NCI-H1105 treated with DMSO at 0.1 percent for 48 hours (cell line): ENCODE measurements at places on chromosomes 1 and 21.
A peak's percentile ranks its signal among the peaks of the same experiment; 100 is the strongest.

DNA sequence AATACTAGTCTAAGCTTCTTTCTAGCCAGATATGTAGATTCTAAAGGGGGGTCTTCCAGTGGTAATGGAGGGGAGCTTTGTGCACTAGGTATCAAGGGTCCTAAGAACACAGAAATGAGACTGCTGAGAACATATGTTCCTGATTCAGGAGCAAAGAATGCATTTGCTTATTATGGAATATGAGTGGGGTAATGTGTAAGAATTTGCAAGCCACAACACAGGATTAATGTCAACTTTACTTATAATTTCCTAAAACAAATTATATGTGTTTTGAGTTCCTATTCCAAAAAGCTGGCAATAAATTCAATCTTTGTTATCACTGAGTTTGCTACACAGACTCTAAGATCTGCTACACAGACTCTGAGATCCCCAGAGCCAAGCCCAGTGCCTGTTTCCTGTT, 357.0 kb upstream of the PTBP2 start:
- DNase-seq = no peak

- DNase-seq = peak; percentile 90
Observed at GRCh38 chr1:159798893-159799292, 3.3 kb upstream of the FCRL6 start.

DNA sequence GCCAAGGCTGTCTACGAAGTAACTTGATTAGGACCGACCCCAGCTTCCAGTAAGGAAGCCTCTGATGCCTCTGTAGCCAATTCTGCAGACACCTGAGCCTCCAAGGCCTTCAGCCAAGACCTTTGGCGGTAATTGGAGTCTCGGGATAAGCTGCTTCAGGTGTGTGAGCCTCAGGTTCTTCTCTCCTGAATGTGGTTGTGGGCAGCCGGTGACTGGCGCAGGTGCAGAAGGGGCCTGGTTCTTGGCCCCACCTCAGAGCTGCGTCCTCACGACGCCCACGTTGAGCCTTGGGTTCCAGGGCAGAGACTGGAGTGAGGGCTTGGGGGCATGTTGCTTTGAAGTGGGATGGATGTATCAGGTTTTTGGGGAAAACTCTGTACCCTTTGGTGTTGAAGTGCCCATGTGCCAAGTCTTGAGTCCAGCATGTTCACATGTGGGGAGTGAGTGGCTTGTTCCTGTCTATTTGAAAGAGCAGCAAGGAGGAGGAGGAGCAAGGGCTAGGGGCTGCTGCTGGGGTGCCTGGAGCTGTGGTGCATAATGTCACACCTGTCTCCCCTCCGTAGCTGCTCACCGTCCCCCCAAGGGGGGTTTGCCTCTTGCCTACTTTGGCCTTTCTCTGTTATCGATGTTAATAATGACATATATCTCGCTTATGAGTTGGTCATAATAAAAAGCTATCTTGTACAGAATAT, 1.4 kb downstream of the PSEN2 start:
- DNase-seq = no peak

DNA sequence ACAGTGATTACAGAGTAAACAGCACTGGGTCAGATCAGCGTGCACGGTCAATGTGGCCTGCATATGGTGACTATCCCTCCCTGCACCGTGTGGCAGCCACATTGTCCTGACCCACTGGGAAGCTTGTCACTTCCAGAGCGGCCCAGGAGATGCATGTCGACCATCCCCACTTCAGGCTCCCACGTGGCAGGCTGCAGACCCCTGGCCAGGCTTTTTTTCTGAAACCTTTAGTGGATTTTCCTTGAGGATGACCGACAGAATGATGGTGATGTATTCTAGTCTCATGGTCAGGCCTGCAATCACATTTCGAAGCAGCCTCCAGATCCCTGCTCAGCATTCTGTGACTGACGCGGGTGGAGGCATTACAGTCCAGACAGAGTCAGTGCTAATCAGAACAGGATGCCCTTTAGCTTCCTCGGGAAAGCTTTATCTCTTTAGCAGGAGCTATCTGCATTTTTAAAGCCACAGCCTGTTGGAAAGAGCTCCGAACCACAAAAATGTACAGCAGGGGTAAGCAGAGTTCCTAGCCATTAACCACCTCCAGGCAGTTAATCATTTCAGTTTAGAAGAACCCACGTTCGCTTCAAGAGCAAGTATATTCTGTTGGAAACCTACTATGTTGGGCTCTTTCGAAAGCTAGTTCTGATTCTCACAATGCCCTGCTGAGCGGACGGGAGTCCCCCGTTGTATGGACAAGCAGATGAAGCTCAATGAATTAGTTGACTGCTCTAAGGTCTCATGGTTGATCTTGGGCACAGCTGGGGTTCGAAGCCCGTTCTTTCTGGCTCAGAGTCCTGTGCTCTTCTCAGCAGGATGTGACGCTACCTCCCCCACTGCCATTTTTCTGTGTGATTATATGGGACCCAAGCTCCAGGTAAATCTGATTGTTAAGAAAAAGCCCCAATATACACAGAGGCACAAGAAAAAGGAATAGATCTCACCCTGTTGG, 56.5 kb downstream of the IRF2BP2 start:
- no peak for DNase-seq

DNA sequence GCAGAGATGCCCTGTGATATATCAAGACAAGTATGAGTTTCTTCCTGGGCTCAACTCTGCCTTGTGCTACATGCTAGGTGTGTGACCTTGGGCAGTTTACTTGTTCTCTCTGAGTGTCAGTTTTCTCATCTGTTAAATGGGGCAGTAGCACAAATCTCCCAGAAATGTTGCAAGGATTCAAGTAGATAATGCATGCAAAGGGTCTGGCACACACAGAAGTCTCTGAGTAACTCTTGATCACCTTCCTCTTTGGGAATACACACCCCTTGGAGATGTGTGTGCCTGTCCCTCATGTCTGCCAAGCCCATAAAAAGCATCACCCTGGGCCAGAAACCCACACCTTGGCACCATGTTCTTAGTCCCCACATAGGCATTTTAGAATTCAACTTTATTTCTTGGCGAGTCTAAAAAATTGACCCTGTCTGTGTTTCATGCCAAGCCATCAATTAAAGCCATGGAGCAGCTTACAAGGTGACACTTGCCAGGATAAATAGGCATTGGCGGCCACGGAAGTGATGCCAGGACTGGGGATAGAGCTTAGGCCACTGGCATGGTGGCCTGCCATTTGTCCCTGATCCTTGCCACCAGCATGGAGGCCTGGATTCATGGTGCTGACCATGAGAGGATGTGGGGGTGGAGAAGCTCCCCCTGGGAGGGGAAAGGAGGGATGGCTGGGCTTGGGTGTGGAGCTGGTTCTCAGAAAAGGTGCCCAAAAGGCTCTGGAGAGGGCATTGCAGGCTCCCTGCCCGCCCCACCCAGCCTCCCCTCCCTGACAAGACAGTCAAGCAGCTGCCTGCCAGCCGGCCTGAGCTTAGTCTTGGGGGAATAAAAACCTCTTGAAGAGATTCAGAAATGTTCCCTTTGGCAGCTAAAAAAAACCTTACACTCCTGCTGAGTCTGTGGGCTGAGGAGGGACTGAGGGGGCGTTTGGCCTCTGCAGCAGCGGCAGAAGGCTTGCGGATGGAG, 118.0 kb upstream of the IPO9 start:
- no peak for DNase-seq

- no peak for DNase-seq
Observed at GRCh38 chr1:89557445-89557825, 32.8 kb downstream of the LRRC8B start.

- DNase-seq = no peak
Observed at GRCh38 chr1:3231826-3232225, 162.8 kb downstream of the PRDM16 start.

GRCh38 chr1:159121526-159121925, 45.0 kb upstream of the AIM2 start:
- DNase-seq = peak; percentile 94

GRCh38 chr1:2228694-2229036, 546 bp downstream of the SKI start:
- no peak for DNase-seq

DNA sequence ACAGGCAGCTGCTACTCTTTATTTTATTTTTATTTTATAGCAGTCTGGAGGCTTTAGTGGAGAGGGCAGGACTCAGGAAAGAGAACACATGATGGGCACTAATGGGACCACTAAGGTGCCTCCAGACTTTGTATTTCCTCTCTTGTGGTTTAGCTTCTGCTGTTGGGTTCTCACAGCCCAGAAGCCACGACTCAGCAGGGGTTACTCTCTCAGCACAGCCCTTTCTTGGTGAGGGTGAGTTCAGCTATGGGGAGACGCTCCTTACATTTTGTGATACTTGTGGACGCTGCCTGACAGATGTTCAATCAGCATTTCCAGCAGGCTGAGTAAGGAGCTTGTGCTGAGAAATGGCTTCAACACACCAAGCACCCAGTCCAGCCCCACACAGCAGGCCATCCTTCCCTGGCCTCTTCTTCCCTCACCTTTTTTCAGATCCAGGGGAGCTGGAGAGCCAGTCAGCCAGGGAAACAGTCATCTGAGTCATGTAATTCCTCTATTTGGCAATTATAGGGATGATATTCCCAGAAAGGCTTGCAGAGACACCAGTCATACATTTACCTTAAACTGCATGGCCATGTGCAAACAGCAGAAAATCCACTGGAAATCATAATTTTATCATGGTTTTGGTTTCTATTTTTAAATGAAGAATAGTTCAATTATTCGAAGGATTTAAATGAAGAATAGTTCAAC, 53.2 kb upstream of the RAB3GAP2 start:
- DNase-seq = no peak

- no peak for DNase-seq
Observed at GRCh38 chr1:162383516-162383915, 2.0 kb downstream of the C1orf226 start.

GRCh38 chr1:170126696-170127095, 19.1 kb upstream of the NTMT2 start:
- no peak for DNase-seq

DNA sequence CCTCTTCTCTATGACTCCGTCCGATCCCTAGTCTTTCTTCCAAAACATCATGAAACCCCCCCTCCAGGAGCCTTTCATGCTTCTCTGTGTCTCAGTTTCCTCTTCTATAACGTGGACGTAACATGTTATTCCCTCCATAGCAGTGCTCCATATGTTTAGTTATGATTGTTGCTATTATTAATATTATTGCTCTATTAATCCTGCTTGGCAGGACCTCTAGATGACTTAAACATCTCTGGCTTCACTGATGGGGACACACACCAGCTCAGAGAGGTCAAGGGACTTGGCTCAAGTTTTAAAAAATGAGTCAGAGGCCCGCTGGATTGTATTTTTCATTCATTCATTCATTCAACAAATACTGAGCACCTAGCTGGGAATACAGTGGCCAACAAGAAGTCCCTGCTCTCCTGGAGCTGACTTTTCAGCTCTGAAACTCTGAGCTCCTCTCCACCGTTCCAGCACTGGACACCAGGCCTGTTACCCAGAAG, 404 bp upstream of the CPLANE2 start:
- DNase-seq = no peak

GRCh38 chr1:172540635-172541034, 7.7 kb downstream of the SUCO start:
- no peak for DNase-seq

DNA sequence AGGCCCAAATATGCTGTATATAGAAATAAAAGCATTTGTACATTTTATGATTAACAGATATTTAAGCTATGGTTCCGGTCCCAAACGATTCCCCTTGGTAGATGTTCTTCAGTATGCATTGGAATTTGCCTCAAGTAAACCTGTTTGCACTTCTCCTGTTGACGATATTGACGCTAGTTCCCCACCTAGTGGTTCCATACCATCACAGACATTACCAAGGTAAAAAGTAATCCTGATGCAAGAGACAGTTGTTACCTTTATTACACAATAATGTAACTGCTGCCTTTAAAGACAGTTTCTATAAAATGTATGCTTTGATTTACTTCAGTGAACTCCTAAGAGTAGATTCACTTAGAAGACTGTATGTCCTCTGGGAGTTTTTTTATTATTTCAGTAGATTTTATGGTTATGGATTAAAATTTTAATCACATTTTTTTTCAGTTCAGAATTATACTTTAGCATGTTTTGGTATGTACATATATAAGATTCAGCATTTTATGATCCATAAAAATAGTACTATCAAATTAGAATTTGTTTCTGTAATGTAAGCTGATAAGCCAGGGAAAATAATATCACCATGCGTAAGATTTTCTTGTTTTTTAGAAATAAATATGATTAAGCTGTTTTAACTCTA, 96.5 kb downstream of the USP25 start:
- DNase-seq = peak; percentile 12

DNA sequence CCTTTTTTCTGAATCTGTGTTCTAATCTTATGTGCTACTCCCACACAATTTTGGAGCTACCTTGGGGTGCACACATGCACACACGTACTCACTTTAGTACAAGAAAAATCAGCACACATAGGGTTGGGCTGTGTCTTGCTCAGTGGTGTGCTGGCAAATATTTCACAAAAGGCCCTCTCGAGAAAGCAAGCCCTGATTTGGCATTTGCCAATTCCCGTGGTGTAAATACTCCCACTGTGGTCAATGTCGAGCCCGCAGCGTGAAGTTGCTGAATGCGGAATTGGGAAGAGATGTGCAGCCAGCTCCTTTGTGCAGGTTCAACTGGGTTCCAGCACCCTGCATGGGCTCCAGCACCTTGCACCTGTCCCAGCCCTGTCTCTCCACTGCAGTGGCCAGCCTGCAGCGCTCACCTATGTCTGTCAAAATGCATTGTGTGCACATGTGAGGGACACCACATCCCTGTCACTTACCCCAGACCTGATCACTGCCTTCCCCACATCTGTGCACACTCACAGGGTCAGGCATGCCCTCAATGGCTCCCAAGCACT, 78.4 kb upstream of the WNT4 start:
- no peak for DNase-seq

DNA sequence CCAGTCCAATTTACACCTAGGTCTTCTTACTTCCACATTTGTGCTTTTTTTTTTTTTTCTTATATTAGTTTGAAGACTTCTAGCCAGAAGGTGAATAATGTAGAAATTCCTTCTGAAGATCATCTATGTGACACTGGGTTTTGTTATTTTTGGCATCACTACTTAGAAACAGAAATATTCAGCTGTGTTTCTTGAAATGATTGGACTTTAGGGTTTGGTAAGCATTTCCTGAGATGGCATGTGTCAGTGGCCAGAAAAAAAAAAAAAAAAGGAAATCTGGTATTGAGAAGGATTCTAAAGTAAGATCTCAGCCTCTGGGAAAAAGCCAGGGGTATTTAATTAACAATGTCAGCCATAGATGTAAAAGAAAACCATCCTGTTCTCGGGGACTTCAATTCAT, 43.4 kb upstream of the LRRC8C start:
- DNase-seq = no peak

GRCh38 chr1:38029685-38030511, 16.7 kb downstream of the POU3F1 start:
- peak; percentile 37 for DNase-seq

DNA sequence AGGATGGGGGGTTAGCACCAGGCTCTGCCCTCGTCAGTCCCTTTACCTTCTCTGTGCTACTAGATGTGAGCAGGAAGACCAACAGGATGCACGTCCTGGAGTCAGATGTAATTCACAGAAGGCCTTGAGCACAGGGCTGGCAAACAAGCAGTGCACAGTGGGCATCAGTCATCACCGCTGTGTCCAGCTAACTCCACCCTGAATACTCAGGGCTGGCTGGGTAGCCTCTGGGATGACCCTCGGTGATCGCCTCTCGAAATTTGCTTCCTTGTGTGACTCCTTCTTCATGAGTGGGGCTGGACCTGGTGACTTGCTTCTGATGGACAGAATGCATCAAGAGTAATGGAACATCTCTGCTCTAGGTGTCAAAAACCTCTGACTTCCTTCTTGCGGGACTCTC, 92.2 kb upstream of the TMPRSS2 start:
- no peak for DNase-seq
